ENCODE measurements at places on chromosomes 16 and 17.

DNA sequence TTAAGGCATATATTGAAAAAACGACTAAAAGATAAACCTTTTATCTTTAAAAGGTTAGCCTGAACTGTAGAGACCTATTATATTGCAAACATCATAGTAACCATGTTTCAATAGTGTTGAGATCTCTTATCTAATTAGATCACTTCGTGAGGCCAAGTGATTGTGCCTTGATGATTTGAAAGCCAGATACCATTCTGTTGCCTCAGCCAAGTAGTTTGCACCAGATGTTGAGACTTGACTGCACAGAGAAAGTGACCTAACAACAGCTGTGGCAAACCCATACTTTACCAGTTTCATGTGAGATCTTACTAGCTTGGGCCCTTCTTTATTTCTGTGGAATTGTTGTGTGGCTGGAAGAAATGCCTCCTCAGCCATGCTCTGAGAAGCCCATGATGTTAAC lies 717.3 kb downstream of the KCNJ2 start:
- no peak for DNase-seq

- DNase-seq, result no peak
These were observed 55.9 kb upstream of the MTSS2 start for GRCh38 chr16:70741783-70742125.

DNA sequence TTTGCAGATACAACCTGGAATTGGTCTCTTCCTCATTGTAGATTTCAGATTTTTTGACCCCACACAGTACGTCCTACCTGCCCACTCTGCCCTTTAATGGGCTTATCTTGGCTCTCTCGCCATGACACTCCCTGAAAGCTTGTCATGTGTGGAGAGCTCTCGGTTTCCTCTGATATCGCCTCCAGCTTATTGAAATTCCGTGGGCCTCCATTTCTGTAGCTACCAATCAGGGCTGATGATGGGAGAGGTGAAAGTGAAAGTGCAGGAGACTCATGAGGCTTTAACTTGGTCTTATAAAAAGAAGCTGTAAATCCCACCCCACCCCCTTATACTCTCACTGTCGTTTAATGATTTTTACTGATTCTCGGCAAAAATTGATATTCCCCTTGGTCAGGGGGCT lies 17.7 kb downstream of the HOXB1 start:
- no peak for DNase-seq

- no peak for DNase-seq
These were observed 15.7 kb downstream of the HYDIN start for GRCh38 chr16:71214746-71215381.

DNA sequence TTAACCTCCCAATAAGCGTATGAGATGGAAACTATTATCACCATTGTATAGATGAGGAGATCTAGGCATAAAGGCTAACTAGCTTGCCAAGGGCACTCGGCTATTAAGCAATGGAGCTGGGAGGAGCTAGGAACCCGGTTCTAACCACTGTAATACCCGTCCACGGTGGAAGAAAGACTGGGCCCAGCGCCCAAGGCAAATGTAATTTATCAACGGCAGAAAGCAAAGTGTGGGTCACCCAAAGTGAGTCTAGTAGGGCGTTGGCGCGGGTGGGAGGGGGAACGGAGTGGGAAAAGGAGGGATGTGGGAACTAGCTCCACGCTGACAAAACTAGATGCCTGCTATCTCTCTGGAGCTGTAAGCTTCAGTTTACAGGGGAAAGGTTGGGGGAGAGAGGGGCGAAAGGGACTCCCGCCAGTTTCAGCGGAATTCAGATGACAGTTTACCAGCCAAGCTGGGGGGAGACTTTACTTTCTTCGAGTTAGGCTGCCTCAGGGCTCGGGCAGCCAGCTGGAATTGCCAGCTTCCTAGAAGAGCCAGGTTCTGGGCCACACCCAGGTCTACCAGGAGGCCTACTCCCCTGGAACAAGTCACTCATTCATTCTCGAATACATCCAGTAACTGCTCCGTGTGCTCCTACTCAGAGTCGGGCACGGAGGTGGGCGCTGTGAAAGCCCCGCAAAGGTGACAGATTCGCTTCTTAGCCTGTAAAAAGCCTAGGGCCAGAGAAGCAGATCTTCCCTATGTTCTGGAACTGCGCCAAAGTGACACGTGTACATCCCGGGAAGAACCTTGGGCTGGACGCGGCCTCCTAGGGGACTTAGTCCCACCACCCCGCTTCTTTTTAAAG lies 837 bp downstream of the LRRC59 start:
- DNase-seq, result no peak

- no peak for DNase-seq
These were observed 11.8 kb downstream of the DNAJA2 start for GRCh38 chr16:46961373-46962353.

DNA sequence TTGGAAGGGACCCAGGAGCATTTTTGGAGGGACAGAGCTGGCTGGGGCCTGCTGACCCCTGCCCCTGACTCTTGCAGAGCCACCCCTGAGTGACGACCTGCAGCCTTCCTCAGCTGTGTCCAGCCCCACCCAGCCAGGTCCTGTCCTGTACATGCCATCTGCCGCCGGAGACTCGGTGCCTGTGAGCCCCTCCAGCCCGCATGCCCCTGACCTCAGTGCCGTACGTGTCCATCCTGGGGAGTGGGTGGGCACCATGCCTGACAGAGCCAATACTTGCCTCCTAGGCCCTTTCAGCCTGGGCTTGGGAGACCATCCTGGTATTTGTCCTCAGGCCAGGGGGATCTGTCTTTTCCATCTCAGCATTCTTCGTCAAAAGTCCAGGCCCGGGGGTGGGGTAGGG lies 27.5 kb downstream of the UNC13D start:
- DNase-seq, result no peak
